ENCODE measurements at places on chromosomes 16 and 17. TPM values are rescaled to one million over a fixed set of nuclear protein-coding genes. Genes with fewer than 3 reads are reported as not detected.

The SNAI3 gene
- not detected for total RNA-seq

- DNase-seq = no peak
Measured at GRCh38 chr17:59330053-59330942, 1.2 kb upstream of the YPEL2 start.

DNA sequence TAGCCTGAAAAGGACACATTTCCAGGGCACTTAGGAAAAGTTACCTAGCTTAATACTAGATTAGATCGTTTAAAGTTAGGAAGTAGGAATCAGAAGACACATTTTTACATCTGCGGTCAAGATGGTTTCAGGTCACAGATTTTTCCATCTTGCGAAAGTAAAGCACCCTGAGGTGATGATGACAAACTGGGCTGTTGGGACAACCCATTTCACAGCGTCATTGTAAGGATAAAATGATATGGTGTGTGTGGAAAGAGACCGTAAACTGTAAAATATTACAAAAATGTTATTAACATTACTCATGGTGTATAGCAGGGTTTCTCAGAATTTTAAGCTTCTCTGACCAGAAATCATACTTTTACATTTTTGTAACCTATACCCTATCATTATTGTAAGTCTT is 10.1 kb upstream of the MAP2K6 start:
- peak; percentile 42 for DNase-seq

- no peak for DNase-seq
Measured at GRCh38 chr16:81738783-81739496, 40.2 kb upstream of the PLCG2 start.

All from RPMI7951 (cell line).